Gastrocnemius medialis (tissue), 4 donors: ENCODE measurements at places on chromosomes 13 and 19.

DNA sequence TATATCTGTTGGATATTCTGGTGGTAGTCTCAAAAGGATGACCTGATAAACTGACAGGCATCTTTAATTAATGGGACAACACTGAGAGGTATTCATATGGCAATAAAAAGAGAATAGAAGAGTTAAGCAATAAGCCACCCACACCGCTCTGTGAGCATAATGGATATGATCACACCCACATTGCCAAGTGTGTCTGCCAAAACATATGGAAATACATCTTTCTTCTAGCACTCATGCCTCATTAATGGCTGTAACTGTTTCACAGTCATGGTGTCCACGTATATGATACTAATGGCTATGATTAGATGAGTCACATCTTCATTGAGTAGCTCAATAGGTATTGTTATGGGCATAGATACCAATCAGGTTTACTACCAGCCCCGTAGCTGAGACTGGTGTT is 13.1 kb downstream of the IGFL3 start:
- DNase-seq: no peak

- DNase-seq: no peak
These were observed 113.5 kb downstream of the COG6 start for GRCh38 chr13:39768962-39769361.

DNA sequence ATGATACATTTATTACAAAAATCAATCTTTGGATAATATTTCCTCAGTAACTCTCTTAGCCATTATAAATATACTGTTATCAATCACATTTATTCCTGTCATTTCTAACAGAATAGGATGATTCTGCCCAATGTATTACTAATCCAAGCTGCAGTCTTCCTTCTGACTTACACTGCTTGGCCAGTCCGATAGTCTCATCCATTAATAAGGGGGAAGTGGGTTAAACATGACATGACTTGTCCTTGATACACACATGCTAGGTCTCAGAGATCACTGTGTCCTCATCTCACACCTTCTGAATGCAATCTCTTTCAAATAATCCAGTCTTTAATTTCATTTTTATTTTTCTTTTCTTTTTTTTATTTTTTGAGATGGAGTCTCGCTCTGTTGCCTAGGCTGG is 18.8 kb downstream of the SACS start:
- no peak for DNase-seq

GRCh38 chr13:111510502-111511218 is 190.2 kb downstream of the TEX29 start:
- DNase-seq: no peak

- DNase-seq: no peak
These were observed 21.4 kb downstream of the UHRF1 start for GRCh38 chr19:4930664-4931063.

GRCh38 chr19:35291259-35291658 is 702 bp upstream of the MAG start:
- DNase-seq: no peak

GRCh38 chr13:47672245-47673008 is 328.6 kb downstream of the SUCLA2 start:
- DNase-seq: no peak

GRCh38 chr13:40456397-40456953 is 210.0 kb downstream of the FOXO1 start:
- DNase-seq: no peak

- DNase-seq: no peak
These were observed 869.4 kb downstream of the PCDH17 start for GRCh38 chr13:58500938-58501337.

- no peak for DNase-seq
These were observed 108.9 kb downstream of the ZAR1L start for GRCh38 chr13:32206097-32206740.

GRCh38 chr19:45484273-45484945 is 12.4 kb downstream of the RTN2 start:
- no peak for DNase-seq

DNA sequence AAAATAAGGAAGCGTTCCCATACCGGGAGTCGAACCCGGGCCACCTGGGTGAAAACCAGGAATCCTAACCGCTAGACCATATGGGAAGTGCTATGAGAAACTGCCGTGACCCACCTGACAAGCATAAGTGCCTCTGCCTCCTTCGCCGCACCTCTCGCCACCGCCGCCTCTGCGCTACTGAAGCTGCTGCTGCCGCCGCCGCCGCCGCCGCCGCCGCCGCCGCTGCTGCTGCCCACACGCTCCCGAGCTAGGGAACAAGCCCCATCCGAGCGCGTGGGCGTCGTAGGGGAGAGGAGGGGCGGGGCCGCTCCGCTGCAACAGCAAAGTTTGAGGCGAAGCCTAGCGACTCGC is 610 bp upstream of the WBP4 start:
- peak; percentile 76 for DNase-seq

GRCh38 chr19:55386493-55386971 is 800 bp downstream of the RPL28 start:
- no peak for DNase-seq

DNA sequence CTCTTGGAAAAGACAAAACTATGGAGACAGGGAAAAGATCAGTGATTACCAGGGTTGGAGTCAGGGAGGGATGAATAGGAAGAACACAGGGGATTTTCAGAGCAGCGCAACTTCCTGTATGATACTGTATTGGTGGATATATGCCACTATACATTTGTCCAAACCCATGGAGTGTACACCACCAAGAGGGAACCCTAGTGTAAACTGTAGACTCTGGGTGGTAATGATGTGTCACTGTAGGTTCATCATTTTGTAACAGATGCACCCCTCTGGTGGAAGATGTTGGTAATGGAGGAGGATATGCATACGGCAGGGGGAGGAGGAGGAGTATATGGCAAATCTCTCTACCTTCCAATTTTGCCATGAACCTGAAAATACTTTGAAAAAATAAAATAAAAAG is 68.1 kb downstream of the UFM1 start:
- DNase-seq: no peak

GRCh38 chr13:79432992-79433391 is 26.9 kb upstream of the RBM26 start:
- no peak for DNase-seq

DNA sequence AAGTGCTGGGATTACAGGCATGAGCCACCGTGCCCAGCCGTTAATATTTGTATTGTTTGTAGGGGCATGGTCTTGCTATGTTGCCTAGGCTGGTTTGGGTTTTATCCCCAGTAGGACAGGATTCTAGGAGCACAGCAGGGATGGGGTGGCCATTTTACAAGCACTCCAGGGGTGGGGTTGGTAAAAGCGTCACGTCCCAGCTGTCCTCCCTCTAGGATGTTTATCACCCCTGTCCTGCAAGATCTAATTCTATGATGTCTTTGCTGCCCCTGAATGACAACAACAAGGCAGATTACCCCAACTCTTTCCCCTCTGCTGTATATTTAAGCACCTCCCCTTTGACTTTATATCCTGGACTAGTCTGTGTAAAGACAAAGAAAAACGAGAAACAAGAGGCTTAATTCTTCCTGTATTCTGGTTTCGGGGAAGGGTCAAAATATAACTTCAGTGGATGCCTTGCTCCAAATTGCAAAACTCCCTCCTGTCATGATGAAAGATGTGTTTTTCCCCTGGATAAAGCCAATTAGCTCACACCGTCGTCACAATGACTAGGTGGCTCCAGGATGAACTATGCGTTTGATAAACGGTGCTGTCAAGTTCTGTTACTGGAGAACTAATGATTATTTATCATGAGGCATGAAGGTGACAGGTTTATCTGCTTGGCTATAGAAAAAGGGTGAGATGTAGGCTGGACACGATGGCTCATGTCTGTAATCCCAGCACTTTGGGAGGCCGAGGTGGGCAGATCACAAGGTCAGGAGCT is 27.8 kb upstream of the OR1M1 start:
- no peak for DNase-seq

GRCh38 chr13:88919970-88920628 is 1248.9 kb downstream of the SLITRK5 start:
- no peak for DNase-seq

GRCh38 chr19:50649433-50650391 is at the start of gene C19orf81:
C19orf81 (plus strand) TSS chr19:50649445; CDS start chr19:50649445, 0 bp downstream.
- DNase-seq: no peak

GRCh38 chr19:18141031-18141430 is 11.9 kb upstream of the PIK3R2 start:
- DNase-seq: no peak

DNA sequence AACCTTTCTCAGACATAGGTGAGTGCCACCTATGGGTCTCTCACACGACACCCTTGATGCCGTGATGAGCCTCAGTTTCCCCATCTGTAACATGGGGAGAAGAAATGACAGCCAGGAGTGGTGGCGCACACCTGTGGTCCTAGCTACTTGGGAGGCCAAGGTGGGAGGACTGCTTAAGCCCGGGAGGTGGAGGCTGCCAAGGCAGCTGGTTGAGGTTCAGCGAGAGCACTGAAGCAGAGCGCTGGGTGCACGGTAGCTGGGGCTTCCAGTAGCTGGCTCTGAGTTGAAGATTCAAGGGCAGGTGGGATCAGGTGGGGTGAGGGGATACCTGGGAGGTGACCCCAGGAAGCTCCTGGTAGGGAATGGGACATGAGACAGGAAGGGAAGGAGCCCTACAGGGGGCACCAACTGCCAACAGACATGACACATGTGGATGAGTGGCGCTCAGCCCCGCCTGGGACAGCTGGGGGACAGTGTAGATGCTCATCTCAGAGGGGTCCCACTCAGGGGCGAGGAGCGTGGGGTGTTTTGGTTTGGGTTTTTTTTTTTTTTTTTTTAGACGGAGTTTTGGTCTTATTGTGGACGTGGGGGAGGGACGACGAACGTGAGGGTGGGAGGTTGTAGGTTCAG is 6.5 kb upstream of the SSBP4 start:
- DNase-seq: no peak

DNA sequence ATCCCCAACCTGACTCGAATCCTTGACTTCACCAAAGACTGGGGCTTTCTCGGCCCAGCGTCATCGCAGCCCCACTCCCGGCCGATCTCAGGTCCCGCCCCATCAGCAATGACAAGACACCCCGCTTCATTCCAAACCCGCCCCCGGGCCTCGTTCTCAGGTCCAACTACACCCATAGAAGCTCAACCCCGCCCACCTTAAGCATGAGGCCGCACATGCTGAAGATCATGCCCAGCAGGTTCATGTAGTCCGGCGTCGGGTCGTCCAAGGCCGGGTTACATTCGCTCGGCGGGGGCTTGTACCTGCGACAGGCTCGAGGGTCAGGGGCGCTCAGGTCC is 2.3 kb downstream of the WDR83 start:
- DNase-seq: peak; percentile 52

- no peak for DNase-seq
These were observed 8.9 kb upstream of the ARHGAP45 start for GRCh38 chr19:1058112-1058511.

- DNase-seq: no peak
These were observed 37.3 kb downstream of the SOX1 start for GRCh38 chr13:112103961-112104880.

DNA sequence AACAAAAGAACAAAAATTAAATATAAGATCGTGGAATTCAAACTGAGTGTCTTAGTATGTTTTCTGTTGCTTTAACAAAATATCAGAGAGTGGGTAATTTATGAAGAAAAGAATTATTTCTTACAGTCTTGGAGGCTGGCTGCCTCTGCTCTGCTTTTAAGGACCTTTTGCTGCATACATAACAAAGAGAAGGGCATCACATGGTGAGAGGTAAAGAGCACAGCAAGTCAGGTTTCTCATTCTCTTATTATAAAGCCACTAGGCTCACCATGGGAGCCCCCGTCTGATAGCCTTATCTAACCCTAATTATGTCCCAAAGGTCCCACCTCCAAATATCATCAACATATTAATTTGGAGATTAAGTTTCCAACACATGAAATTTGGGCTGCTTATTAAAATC is 231.3 kb downstream of the SLITRK6 start:
- no peak for DNase-seq
